Left cardiac atrium (tissue), 4 donors: ENCODE measurements at places on chromosomes 3 and 15. TPM values are rescaled to one million over a fixed set of nuclear protein-coding genes. Genes with fewer than 3 reads are reported as not detected.

The MCTP2 gene
- total RNA-seq: 4.3 TPM

The GPR171 gene
- total RNA-seq: 0.62 TPM

The B3GNT5 gene
- total RNA-seq: 5.2 TPM

The CLRN1 gene
- not detected for total RNA-seq

The ADPRH gene
- total RNA-seq: 10.8 TPM

The WDR72 gene
- total RNA-seq: 0.03 TPM

The PPM1L gene
- 30.2 TPM for total RNA-seq

The EPHB3 gene
- 1.6 TPM for total RNA-seq

The SKOR1 gene
- total RNA-seq: 0.29 TPM

The CEMIP gene
- total RNA-seq: 1.6 TPM

The RTP3 gene
- total RNA-seq: not detected

The MUSTN1 gene
- total RNA-seq: 33.4 TPM

The SPCS1 gene
- 88.1 TPM for total RNA-seq
